ENCODE measurements at places on chromosomes 1 and 21. TPM values are rescaled to one million over a fixed set of nuclear protein-coding genes. Genes with fewer than 3 reads are reported as not detected.
A peak's percentile ranks its signal among the peaks of the same experiment; 100 is the strongest.

Gene FCGR3B
- total RNA-seq = not detected

Gene CLCA4
- total RNA-seq = not detected

Gene GJB5
- total RNA-seq = not detected

Gene PTGS2
- total RNA-seq = 2.9 TPM

Gene MPL
- total RNA-seq = not detected

Gene WLS
- not detected for total RNA-seq

Gene NBPF11
- total RNA-seq = 7.8 TPM

Gene GPR89B
- 15.5 TPM for total RNA-seq

Gene DAB1
- 0.24 TPM for total RNA-seq

Gene SNX7
- 0.43 TPM for total RNA-seq

Gene TNNI3K
- total RNA-seq = 0.38 TPM

DNA sequence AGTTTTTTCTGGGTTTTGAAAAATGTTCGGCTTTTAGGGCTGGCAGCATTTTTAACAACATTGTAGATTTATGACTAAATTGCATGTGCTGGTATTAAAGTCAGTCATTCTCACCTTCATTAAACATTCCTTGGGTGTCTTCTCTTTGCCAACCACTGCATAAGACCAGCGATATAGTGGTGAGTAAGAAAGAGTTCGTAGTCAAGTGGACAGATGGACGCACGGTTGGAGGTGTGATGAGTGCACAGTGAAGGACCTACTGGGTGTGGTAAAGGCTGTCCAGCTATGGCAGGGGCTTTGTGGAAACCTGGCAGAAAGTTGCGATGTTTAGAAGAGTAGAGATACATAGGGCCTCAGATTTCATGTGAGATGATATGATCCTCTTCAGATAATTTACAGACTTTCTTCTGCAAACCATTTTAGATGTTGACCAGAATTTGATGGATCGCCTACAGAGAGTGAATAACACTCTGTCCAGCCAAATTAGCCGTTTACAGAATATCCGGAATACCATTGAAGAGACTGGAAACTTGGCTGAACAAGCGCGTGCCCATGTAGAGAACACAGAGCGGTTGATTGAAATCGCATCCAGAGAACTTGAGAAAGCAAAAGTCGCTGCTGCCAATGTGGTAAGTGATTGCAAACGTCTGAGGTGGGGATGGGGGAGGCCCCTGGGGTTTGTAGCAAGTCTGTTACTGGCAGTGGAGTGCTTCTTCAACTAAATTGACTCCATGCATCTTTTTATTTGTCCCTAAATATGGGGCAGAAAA lies 56.0 kb upstream of the LAMC2 start:
- DNase-seq = no peak

- DNase-seq = peak; percentile 35
Measured at GRCh38 chr1:89957107-89957506, 37.8 kb upstream of the ZNF326 start.

DNA sequence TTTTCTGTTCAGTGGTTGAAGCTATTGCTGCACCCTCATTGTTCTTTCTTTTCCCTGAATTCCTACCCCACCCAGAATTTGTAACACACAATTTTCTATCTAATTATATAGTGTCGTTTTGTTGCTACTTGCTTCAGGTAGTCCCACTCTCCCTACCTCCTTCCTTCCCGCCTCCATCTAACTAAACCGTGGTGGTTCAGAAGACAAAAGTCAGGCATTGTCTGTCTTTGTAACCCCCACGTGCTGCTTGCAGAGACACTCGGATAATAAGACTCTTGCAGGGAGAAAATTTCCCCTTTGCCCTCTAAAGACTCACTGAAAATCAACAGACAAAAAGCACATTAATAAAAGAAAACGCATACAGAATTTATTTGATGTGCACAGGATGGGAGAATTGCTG lies 46.2 kb upstream of the BTG3 start:
- DNase-seq = no peak

- DNase-seq = no peak
Measured at GRCh38 chr1:15966956-15967344, 9.0 kb downstream of the ZBTB17 start.

GRCh38 chr1:118116401-118116800 lies 68.6 kb downstream of the SPAG17 start:
- DNase-seq = no peak

DNA sequence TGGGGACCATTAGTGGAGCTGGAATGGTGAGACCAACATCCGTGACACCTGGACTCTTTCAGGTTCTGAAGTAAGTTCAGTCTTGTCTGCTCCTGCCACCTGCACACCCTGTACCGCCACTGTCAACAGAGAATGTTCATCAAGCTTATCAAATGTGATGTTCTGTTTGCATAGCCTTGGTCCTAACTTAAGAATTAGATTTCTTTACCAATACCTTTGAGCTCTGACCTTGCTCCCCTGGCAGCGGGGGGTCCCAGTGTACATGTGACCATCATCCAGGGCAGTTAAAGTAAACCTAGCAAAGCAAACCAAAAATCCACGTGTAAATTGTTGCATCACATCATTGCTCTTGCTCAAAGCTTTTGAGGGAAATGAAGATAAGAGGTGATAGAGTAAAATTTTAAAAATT lies 14.5 kb downstream of the SLC25A33 start:
- DNase-seq = no peak

GRCh38 chr1:925561-926421 lies 2.1 kb downstream of the SAMD11 start:
- DNase-seq = no peak

- DNase-seq = no peak
Measured at GRCh38 chr1:34328281-34328799, 151.6 kb downstream of the C1orf94 start.

DNA sequence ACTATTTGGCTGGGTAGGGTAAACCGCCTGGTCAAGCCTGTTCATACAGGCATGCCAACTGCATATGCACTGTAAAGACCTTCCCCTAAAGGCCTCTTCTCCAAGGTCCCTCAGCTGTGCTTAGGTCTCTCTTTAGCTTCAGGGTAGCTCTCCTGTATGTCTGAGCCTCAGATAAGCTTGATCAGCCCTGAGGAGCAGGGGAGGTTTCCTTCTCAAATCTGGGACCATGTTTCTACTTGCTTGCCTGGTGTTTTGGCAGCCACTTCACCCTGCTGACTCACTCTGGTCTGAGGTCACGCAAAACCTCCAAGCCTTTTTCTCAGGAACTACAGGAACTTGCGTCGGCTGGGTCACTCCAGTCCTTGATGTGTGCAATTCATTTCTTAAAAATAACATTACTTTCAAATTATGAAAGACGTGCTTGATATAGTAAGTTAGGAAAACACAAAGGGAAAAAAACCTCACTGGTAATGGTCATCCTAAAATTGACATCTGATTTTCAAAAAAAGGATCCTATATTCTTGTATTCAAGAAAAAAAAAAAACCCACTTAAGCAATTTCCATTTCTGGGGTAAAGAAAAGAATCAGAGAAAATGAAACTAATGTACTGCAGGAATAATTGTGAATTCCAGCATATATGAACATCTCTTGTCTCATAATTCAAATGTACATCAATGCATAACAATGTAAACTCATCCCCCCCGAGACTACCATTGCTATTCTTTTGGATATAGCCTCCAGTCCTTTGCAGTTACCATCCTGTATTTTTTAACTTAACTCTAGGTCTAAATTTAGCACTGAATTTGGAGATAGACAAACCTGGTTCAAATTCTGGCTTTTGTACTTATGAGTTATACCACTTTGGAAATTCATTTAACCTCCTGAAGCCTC lies 24.8 kb upstream of the RNF19B start:
- DNase-seq = peak; percentile 87

DNA sequence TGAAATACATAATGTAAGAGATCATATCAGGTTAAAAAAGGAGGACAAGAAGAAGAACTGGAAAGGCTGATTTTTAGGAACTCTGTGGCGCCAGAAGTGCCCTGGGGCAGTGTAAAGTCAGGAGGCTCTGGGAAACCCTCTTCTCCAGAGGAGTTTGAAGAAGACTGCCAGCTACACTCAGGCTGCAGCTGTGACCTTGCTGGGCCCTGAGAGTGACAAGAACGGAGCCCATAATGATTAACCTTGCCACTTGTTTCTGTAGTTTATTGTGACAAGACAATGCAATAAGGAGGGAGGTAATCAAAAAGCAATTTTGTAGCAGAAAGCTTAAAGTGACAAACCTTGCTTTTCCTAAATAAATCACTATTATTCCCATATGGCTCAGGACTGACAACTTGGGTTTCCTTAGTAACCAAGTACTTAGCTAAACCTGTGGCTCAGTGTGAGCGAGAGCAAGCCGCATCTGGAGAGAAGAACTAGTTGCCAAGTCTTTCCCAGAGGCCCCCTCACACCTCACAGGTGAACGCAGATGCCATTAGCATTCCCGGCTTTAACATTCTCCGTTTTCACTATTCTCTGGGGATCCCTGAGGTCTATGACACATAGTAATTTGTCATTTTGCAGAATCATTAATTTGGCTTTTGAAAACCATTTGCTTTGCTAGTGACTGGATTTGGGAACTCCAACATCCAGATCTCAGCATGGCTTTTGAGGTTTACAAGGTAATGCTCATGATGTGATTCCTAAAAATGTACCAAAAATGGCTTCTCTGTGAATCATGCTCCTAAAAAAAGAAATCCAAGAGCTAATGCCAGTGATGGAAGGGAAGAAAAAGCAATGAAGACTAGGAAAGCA lies 115.9 kb downstream of the OMA1 start:
- no peak for DNase-seq

GRCh38 chr1:66444438-66445265 lies 89.3 kb upstream of the SGIP1 start:
- no peak for DNase-seq

- DNase-seq = no peak
Measured at GRCh38 chr1:87523466-87523865, 194.8 kb downstream of the LMO4 start.

DNA sequence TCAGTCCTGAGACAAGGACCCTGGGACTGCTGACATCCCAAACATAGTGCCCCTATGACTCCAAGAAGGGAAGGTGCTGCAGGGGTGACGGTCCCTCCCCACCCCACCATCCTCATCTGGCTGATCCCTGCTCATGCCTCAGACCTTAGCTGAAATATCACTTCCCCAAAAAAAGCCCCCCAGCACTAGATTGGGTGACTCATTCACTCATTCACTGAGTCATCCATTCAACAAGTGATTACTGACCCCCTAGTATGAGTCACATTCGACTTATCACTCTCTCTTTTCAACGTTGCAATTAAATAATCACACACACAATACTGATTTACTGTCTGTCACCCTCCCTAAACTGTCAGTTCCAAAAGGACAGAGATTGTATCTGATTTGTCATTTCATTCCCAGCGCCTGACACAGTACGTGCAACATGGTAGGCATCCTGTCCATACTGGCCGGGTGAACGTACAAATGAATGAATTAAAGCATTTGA lies 48.6 kb downstream of the HIVEP3 start:
- no peak for DNase-seq

- DNase-seq = no peak
Measured at GRCh38 chr21:41008974-41009373, 159.0 kb upstream of the BACE2 start.

DNA sequence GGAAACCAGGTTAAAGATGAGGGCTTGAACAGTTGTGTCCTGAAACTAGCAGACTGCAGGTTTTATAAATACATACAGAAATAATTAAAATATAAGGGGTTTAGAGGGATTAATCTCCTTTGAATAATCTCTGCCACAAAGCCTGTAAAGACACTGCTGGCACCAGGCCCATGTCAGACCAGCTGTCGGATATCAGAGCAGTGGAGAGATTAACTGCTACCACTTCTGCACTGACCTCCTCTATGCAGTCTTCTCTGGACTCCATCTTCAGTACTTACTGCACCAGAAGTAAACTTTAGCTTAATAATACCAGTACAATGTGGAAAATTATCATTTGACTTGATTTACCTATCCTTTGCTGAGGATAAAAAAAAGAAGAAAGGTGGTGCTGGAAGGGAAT lies 128.6 kb downstream of the LHX4 start:
- DNase-seq = no peak

DNA sequence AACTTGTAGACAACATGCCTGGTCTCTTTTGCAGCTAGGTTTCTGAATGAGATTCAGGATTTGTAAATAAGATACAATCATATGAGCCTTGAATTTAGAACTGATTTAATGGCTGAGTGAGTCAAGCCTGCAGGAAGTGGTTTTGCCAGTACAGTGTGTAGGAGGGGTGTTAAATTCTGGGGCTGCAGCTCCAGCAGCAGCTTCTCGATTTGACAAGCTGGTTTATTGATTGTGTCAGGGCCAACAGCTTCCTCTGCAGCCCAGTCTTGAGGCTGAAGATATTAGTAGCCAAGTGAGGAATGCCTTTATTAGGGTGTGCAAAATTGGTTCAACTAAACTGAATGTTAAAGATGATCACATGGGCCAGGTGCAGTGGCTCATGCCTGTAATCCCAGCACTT lies 11.5 kb upstream of the PLA2G5 start:
- DNase-seq = peak; percentile 77

- no peak for DNase-seq
Measured at GRCh38 chr1:223068900-223069665, 74.0 kb downstream of the TLR5 start.

GRCh38 chr1:221742555-221743415 lies 896 bp upstream of the DUSP10 start:
- DNase-seq = peak; percentile 90

DNA sequence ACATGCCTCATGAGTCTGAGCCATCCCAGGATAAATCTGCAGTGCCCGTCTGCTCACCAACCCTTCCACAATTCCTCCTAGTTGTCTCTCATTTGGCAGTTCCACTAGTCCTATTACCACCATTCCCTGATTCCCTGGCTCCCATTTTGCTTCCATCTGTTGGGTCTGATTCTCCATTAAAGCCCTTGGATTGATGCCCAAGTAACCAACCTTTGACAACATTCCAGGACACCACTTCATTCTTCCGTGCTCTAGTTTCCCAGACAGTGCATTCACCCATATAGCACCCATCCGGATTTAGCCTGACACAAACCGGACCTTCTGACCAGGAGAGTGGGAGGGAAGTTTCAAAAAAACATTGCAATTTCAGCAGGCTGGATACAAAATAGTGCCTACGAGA lies 189.4 kb upstream of the PALMD start:
- DNase-seq = no peak
